ENCODE measurements at places on chromosomes 13 and 19. TPM values are rescaled to one million over a fixed set of nuclear protein-coding genes. Genes with fewer than 3 reads are reported as not detected.

- H3K27ac ChIP-seq = no peak overlapping the region
- no peak for DNase-seq
- H3K36me3 ChIP-seq = no peaks in the 10 kb centered on the region
- H3K27me3 ChIP-seq = no peaks in the 10 kb centered on the region
- H3K4me1 ChIP-seq = no peaks in the 10 kb centered on the region
Observed at GRCh38 chr13:19810996-19811881, 28.5 kb upstream of the PSPC1 start.

Gene SBK2
- total RNA-seq = not detected

DNA sequence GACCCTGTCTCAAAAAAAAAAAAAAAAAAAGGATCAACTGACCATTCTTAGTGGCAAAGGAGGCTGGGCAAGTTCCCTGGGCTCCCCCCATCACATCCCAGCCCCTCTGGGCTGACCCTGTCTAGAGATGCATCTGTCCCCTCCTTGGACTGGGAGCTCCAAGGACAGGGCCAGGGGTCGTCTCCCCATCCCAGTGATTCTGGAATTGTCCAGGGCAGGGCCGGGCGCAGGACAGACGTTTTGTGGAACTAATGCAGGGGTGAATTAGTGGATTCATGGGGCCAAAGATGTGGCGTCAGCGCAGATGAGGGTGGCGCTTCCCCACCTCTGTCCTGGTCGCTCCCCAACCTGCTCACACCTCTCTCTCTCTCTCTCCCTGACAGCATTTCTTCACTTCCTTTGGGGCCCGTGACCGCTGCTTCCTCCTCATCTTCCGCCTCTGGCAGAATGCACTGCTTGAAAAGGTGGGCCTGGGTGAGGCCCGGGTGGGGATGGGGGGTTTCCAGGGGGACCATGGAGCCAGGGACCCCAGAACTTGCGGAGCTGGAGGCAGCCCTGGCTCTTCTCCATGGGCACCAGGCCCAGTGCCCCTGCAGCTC is 11.1 kb downstream of the GRAMD1A start:
- H3K4me1 ChIP-seq = peaks cover 8% of the 10 kb centered on the region
- no peak overlapping the region for H3K4me3 ChIP-seq
- no peak for DNase-seq
- H3K27ac ChIP-seq = no peak overlapping the region

DNA sequence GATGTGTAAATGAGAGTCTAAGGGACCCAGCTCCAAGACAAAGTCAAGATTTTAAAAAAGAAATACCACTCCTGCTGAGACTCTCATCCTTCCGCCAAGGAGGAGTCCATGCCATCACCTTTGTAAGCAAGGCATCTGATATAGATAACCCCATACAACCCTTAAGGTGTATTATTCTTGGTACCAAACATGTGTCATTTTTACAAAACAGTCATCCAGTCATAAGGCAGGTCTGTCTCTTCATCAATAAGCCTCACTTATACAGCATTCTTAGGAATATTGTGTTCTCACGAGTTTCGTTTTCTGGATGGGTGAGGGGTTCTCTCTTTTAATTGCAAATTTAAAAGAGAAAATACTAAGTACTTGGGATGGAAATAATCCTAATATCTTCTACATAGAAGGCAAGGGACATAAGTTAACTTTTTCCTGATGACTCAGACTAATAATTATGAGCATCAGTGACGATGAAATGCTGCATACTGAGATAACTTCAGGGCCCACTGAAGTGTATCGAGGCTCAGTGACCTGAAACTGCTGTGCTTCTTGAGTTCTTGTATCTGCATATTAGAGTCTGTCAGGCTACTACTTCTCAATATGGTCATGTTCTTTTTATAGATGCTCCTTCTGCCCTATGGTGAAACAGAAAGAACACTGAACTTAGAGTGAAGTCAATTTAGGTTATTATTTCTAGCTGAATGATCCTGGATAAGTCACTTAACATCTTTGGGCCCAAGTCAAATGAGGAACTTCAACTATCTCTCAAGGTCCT is 166.6 kb downstream of the KLF12 start:
- H3K4me3 ChIP-seq = no peak overlapping the region
- H3K4me1 ChIP-seq = no peaks in the 10 kb centered on the region
- H3K36me3 ChIP-seq = no peaks in the 10 kb centered on the region
- H3K27ac ChIP-seq = no peak overlapping the region
- no peaks in the 10 kb centered on the region for H3K27me3 ChIP-seq
- DNase-seq = no peak

DNA sequence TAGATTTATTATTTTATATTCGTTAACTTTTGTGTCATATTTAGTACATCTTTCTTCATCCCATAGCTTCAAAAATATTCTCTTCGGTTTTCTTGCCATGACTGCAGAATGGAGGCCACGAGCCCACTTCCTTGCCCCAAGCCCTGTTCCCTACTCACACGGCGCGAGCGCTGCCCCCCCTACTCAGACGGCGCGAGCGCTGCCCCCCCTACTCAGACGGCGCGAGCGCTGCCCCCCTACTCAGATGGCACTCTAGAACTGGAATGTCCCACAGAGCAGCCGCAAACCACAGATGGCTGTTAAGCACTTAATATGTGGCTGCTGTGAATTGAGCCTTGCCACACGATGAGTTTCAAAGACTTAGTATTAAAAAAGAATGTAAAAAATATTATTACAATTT is 102.2 kb upstream of the PEG3 start:
- H3K4me1 ChIP-seq = no peaks in the 10 kb centered on the region
- H3K27me3 ChIP-seq = no peaks in the 10 kb centered on the region
- no peak overlapping the region for H3K27ac ChIP-seq
- H3K36me3 ChIP-seq = no peaks in the 10 kb centered on the region

DNA sequence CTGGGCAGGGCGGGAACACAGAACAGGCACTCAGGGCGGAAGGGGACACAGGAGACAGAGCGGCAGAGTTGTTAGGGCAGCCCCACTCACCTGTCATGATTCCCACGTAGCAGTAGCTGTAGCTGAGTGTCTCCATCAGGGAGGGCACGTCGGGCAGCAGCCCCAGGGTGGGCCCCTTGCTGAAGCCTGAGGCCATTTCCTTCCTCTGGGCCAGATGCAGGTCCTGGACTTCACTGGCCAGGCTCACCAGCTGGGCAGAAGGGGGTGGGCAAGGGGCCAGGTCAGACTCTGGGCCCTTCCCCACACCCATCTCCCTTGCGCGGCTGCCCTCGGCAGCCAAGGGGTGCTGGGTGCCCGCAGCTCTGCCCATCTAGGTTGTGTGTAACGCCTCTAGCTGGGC is 5.9 kb downstream of the MBOAT7 start:
- H3K4me3 ChIP-seq = no peak overlapping the region
- no peak overlapping the region for H3K27ac ChIP-seq
- no peaks in the 10 kb centered on the region for H3K36me3 ChIP-seq
- no peak for DNase-seq
- peaks cover 5% of the 10 kb centered on the region for H3K4me1 ChIP-seq

Gene LHB
- not detected for total RNA-seq

- no peaks in the 10 kb centered on the region for H3K36me3 ChIP-seq
- no peaks in the 10 kb centered on the region for H3K27me3 ChIP-seq
- H3K27ac ChIP-seq = no peak overlapping the region
- H3K4me1 ChIP-seq = no peaks in the 10 kb centered on the region
- DNase-seq = no peak
Observed at GRCh38 chr19:42122691-42123607, 9.3 kb downstream of the POU2F2 start.

Gene CAMSAP3
- 3.5 TPM for total RNA-seq

- H3K4me3 ChIP-seq = no peak overlapping the region
- peaks cover 7% of the 10 kb centered on the region for H3K4me1 ChIP-seq
- H3K36me3 ChIP-seq = no peaks in the 10 kb centered on the region
Observed at GRCh38 chr19:10885201-10886169, 14.1 kb downstream of the CARM1 start.

DNA sequence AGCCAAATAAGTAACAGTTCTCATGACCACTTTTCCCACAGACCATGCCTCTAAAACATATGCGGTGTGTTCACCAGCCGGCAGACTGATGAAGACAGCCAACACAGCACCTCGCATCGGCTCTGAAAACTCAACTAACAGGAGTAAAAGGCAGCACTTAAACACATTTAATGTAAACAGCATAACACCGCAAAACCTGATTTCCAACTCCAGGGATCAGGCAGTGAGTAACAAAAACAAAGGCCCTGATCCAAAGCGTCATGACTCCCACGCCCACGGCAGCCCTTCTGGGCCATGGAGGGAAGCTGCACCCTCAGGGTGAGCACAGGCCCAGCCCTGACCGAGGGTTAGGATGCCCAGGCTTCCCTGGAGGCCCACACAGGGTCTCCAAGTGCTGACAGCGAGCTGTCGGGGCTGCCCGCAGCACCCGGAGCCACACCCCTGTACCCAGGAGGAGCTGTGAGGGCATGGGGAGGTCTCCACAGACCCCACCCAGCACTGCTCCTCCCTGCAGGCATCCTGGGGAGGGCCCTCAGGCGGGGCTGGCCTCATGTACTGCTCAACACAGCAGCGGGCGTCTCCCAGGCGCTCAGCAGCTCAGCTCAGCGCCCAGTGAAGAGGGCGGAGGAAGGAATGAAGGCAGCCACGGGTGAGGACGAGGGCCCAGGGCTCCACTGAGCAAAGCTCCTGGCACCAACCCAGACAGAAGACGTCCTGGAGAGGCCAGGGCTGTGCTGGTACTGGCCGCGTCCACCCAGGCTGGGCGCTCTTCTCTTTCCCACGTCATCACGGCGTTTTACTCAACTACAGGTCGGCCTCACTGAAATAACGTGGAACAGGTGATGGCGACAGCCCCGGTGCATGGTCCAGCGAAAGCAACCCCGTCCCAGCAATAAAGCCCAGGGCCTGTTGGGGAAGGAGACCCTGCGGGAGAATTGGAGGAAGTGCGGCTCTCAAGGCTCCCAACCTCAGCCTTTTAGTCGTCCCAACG is 53.7 kb downstream of the RASA3 start:
- H3K27ac ChIP-seq = peak overlapping the region; percentile 83
- no peaks in the 10 kb centered on the region for H3K27me3 ChIP-seq
- no peaks in the 10 kb centered on the region for H3K36me3 ChIP-seq
- peaks cover 3% of the 10 kb centered on the region for H3K4me1 ChIP-seq

DNA sequence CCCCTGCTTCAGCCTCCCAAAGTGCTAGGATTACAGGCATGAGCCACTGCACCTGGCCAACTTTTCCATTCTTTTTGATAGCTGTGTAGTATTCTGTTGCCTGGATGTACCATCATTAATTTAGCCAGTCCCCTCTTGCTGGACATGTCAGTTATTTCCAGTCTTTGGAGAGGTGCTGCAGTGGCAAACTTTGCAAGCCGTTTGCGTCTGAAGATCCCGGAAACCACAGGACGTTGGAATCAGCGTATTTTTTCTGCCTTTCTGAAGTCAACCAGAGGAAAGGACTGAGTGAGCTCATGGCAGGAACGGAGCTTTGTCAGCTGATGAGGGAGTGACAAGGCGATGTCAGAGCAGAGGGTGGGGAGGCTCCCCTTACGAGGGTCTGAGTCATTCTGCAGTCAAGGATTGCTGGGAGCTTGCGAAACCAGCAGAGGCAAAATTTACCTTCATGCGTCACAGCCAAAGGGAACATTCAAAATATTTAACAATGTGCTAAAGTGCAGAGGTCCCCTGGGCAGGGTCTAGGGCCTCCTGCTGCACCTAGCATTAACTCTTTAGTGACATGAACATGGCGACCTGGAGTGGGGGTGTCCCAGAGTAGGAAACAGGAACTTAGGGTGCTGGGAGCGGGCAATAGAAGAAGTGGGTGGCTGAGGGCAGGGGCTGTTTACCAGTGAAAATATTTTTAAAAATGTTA is 5.6 kb downstream of the C5AR1 start:
- H3K27me3 ChIP-seq = no peaks in the 10 kb centered on the region
- peak; percentile 45 for DNase-seq
- no peak overlapping the region for H3K27ac ChIP-seq
- no peak overlapping the region for H3K4me3 ChIP-seq
- H3K4me1 ChIP-seq = no peaks in the 10 kb centered on the region

- no peak overlapping the region for H3K27ac ChIP-seq
- no peaks in the 10 kb centered on the region for H3K36me3 ChIP-seq
- H3K4me3 ChIP-seq = no peak overlapping the region
- DNase-seq = no peak
Observed at GRCh38 chr13:67833564-67833963, 603.4 kb upstream of the PCDH9 start.

Gene NLRP7
- total RNA-seq = not detected

DNA sequence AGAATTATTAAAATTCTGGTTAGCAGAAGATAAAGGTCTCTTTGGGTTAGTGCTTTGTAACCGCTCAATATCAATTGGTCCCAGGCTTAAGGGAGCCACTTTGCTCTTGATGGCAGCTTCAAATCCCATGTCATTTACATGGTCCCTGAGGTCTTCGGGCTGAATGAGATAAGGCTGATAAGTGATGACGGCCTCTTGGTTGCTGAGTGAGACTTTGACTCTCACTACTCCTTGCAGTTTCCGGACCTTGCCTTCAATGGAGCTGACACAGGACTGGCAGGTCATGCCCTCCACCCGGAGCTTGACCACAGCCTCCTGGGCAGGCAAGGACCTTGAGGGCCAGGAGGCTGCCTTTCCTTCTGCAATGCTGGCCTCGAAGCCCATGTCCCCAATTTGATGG is 36.8 kb downstream of the ATP7B start:
- H3K4me1 ChIP-seq = no peaks in the 10 kb centered on the region
- H3K4me3 ChIP-seq = no peak overlapping the region
- no peak overlapping the region for H3K27ac ChIP-seq
- no peaks in the 10 kb centered on the region for H3K36me3 ChIP-seq

Gene ADGRE1
- total RNA-seq = 0.21 TPM

Gene ENOX1
- total RNA-seq = 7.4 TPM

- H3K4me1 ChIP-seq = peaks cover 11% of the 10 kb centered on the region
- H3K27ac ChIP-seq = peak overlapping the region; percentile 26
- no peaks in the 10 kb centered on the region for H3K27me3 ChIP-seq
- no peaks in the 10 kb centered on the region for H3K36me3 ChIP-seq
- no peak overlapping the region for H3K4me3 ChIP-seq
Observed at GRCh38 chr19:29685326-29685725, 20.1 kb downstream of the PLEKHF1 start.

DNA sequence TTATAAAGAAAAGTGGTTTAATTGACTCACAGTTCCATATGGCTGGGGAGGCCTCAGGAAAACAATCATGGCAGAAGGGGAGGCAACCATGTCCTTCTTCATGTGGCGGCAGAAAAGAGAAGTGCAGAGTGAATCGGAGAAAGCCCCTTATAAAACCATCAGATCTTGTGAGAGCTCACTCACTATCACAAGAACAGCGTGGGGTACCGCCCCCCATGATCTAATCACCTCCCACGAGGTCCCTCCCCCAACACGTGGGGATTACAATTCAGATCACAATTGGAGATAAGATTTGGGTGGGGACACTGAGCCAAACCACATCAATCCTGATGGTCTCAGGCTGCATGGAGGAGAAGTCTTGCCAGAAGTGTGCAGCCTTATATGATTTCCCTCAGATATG is 26.0 kb downstream of the TM9SF2 start:
- no peak overlapping the region for H3K4me3 ChIP-seq
- no peak for DNase-seq
- H3K4me1 ChIP-seq = no peaks in the 10 kb centered on the region
- H3K27me3 ChIP-seq = no peaks in the 10 kb centered on the region

Gene MADCAM1
- 0.34 TPM for total RNA-seq

GRCh38 chr19:1302533-1303239 is 17.0 kb downstream of the EFNA2 start:
- H3K27me3 ChIP-seq = no peaks in the 10 kb centered on the region
- no peak overlapping the region for H3K27ac ChIP-seq
- DNase-seq = no peak

All from uterus (tissue), 4 donors.